Dermis microvascular lymphatic vessel endothelial cell (primary cell): ENCODE measurements at places on chromosomes 16 and 17. TPM values are rescaled to one million over a fixed set of nuclear protein-coding genes. Genes with fewer than 3 reads are reported as not detected.

GRCh38 chr16:64924086-64924485 lies 197.8 kb downstream of the CDH11 start:
- DNase-seq: no peak

DNA sequence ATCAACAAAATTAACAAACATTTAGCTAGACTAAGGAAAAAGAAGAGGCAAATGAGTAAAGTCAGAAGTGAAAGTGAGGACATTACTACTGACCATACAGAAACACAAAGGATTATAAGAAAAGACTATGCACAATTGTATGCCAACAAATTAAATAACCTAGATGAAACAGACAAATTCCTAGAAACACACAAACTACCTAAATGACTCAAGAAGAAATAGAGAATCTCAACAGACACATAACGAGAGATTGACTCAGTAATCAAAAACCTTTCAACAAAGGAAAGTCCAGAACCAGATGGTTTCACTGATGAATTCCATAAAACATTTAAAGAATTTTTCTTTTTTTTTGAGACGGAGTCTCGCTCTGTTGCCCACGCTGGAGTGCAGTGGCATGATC lies 35.7 kb upstream of the MYLK3 start:
- DNase-seq: no peak

RAB37 gene
- total RNA-seq: 0.13 TPM in 2 replicates

- DNase-seq: no peak
Observed at GRCh38 chr16:55037046-55037445, 106.4 kb downstream of the IRX5 start.

MYH13 gene
- not detected in 2 replicates for total RNA-seq

- DNase-seq: no peak
Observed at GRCh38 chr17:45908460-45908859, 14.1 kb downstream of the MAPT start.

DNA sequence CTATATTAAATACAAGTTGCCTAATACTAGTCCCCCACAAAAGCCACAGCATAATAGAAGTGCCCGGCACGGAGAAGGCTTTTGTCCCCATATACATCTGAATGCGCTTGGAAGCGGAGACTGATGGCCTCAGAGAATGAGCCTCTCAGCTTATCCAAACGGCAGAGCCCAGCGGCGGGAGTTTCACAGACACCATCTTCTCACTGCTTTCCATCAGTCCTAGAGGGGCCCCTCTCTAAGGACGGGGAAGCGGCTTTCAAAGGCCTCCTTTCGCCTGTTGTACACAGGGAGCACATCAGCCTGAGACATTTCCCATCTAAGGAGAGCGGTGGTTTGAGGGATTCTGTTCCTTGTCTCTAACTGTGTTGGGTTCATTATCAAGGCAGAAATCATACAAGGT lies 16.9 kb downstream of the NXN start:
- DNase-seq: no peak

- DNase-seq: no peak
Observed at GRCh38 chr17:54883939-54884338, 16.7 kb upstream of the TOM1L1 start.

DNA sequence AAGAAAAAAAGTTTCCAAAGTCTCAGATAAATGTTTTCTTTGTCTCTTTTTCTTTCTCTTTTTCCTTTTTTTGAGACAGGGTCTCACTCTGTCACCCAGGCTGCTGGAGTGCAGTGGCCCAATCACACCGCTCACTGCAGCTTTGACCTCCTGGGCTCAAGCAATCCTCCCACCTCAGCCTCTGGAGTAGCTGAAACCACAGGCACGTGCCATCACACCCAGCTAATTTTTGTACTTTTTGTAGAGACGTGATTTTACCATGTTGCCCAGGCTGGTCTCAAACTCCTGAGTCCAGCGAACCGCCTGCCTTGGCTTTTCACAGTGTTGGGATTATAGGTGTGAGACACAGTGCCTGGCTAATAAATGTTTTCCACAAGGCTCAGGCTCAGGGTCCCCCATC lies 53.3 kb upstream of the KSR1 start:
- no peak for DNase-seq

GRCh38 chr16:10968498-10968897 lies 24.1 kb downstream of the CLEC16A start:
- no peak for DNase-seq

HNF1B gene
- not detected in 2 replicates for total RNA-seq

NOG gene
- total RNA-seq: 0.39 and 1.1 TPM in 2 replicates

GNG13 gene
- total RNA-seq: not detected in 2 replicates

- DNase-seq: no peak
Observed at GRCh38 chr17:69900829-69901228, 174.2 kb upstream of the KCNJ16 start.

GRCh38 chr17:36885153-36885735 lies 52.0 kb upstream of the LHX1 start:
- DNase-seq: no peak

GRCh38 chr17:55742272-55743102 lies 8.4 kb upstream of the PCTP start:
- no peak for DNase-seq

KCNJ16 gene
- total RNA-seq: not detected in 2 replicates

HBA2 gene
- 0.51 TPM in 1 of 2 replicates, not detected in the other for total RNA-seq

GRCh38 chr17:82294064-82294773 lies 20.7 kb upstream of the CSNK1D start:
- peak; percentile 11 for DNase-seq

DNA sequence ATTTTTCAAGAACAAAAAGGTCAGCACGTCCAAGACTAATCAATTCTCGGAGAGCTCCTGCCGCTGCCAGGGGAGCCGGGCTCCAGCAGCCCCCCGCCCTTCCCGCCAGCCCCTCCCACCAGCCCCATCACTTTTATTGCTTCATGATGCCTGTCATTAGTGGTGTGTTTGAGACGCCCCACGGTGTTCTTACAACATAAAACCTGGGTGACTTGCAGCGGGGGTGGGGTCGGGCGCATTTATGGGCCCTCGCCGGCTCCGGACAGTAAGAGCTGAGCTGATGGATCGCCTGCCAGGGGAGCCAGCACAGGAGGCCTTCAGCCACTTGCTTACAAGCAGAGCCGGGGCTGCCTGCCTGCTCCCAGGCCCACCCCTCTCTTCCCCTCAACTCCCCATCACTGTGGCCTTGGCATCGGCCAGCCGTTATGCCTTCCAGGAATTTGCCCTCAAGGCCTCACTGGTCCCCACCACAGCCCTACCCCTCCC lies 82.9 kb upstream of the CBX4 start:
- no peak for DNase-seq

GRCh38 chr16:6232056-6232455 lies 1100.6 kb upstream of the RBFOX1 start:
- DNase-seq: no peak
